ENCODE measurements at places on chromosomes 11 and 22.

DNA sequence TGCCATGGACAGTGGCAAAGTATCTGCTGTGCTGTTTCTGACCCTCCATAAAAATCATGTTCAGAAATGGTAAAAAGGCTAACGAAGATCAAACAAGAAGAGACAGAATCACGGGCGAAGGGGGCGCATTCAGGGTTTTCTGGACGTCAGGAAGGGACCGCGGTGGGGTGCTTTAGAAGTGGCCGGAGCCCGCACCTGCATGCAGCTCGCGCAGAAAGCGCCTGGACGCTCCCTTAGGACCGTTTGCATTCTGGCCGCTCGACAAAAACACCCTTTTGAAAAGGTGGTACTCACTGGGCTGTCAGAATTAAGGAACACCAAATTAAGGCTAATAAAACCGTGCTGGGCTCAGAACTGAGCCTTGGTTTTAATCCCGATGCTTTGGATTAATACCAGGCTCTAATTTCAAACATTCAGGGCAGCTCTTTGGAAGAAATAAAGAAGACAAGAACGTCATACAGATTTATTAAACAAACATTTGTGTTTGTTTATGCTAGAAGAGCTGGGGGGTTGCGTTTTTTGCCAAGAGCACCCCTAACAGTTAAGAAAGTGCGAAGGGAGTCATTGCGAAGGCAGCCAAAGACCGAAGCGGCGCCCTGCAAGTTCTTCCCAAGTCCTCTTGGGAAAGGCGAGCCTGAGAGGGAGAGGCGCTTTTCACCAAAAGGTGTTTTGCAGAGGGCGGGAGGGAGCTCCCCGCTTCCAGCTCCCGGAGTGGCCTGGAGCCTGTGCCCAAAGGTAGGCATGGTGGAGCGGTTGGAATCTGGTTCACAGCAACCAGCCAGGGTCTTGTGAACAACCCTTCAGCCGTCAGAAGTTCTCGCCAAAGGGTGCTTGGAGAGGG, 47.7 kb upstream of the DBX1 start:
- no peak for DNase-seq

- no peak for DNase-seq
Measured at GRCh38 chr11:118610225-118610772, 2.9 kb downstream of the PHLDB1 start.

GRCh38 chr22:21457023-21457787, 10.0 kb upstream of the TMEM191C start:
- DNase-seq: no peak

- DNase-seq: peak; percentile 52
Measured at GRCh38 chr11:65291613-65292012, 23.1 kb upstream of the CDC42EP2 start.

GRCh38 chr11:78281511-78281910, 92.8 kb downstream of the USP35 start:
- DNase-seq: no peak

DNA sequence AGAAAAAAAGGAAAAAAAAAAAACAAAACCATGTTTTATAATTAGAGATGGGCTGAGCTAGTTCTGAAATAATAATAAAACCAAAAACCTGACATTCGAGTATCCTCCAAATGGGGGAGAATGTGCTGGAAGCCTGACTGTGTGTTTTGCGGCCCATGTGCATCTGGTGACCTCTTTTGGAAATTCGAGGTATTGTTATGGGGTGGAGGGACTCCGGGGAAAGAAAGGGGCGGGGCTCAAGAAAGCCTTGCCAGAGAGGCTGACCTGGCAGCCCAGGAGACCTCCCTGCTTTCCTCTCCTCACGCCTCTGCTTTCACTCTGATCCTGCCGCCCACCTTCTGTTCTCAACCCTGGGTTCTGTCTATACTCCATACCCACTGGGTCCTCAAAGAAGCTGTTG, 72.9 kb downstream of the CTTN start:
- DNase-seq: no peak

DNA sequence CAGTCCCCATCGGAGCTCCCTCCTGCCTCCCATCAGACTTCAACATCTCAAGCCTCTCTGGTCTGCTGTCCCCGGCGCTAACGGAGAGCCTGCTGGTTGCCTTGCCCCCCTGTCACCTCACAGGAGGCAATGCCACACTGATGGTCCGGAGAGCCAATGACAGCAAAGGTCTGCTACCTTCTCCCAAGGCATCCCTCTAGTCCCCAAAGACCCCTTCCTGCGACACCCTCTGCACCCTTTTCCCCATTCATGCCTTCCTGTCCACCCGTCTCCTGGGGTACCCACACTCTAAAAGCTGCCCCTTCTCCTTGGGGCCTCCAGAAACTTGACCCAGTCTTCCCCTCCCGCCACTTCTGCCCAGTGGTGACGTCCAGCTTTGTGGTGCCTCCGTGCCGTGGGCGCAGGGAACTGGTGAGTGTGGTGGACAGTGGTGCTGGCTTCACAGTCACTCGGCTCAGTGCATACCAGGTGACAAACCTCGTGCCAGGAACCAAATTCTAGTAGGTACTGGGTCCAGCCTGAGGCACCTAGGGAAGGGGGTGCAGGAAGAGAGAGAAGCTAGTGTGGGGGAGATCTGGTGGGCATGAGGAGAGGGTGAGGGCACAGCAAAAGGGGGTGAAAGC, 860 bp downstream of the UPK2 start:
- no peak for DNase-seq

GRCh38 chr11:126707498-126707897, 293.1 kb downstream of the KIRREL3 start:
- no peak for DNase-seq

GRCh38 chr11:66604155-66604554, 11.2 kb downstream of the CCS start:
- DNase-seq: no peak

GRCh38 chr11:10522276-10522675, 18.7 kb downstream of the RNF141 start:
- DNase-seq: no peak

- no peak for DNase-seq
Measured at GRCh38 chr11:124415356-124415923, 9.2 kb downstream of the OR8B4 start.
